ENCODE measurements at places on chromosomes 4 and X. TPM values are rescaled to one million over a fixed set of nuclear protein-coding genes. Genes with fewer than 3 reads are reported as not detected.

RGS12 gene
- 2.9 TPM for total RNA-seq

RTL5 gene
- total RNA-seq: 0.08 TPM

L1CAM gene
- total RNA-seq: 0.29 TPM

PABPC1L2B gene
- total RNA-seq: not detected

CSN1S1 gene
- not detected for total RNA-seq

PPARGC1A gene
- total RNA-seq: not detected

TCEAL4 gene
- 14.8 TPM for total RNA-seq

SERPINA7 gene
- not detected for total RNA-seq

HSD17B13 gene
- total RNA-seq: not detected

MORC4 gene
- total RNA-seq: 9.4 TPM

TRIM61 gene
- 3.4 TPM for total RNA-seq

FAM47A gene
- not detected for total RNA-seq

TDO2 gene
- total RNA-seq: 0.18 TPM

SPANXB1 gene
- not detected for total RNA-seq

LRP2BP gene
- 0.41 TPM for total RNA-seq

RNF212 gene
- 3.3 TPM for total RNA-seq

GUCY1A1 gene
- total RNA-seq: 0.04 TPM

DNA sequence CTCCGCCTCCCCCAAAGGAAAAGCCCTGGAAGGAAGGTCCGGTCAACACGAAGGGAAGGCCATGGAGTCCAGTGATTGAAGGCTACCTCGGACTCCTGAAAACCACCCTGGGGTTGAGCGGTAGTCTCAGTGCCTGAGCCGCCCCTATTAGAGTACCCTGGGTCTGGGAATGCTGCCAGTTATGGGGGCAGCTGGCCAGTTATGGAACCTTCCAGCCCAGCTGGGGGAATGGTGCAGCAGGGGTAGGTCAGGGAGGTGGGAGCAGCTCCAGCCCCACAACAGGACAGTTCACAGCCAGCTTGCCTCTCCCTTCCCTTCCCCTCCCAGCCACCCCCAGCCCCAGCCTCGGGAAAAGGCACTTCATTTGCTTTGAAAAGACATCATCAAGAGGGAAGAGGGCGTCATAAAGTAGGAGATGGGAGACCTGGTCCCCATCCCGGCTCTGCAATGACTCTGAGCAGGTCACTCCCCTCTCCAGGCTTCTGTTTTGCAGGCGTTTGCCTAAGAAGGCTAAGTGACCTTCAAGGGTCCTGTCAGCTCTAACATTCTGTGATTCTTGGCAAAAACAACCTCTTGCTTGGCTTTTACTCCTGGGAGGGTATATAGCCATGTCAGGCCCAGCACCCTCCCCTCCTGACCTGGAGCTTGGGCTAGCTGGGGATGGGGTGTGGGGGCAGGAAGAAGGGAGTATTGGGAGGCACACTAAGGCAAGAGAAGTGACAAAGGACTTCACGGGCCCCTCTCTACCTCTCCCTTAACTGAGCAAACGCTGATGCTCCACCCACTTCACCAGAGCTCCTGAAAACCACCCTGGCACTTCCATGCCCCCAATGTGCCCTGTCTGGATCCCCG, 8.0 kb downstream of the APLN start:
- DNase-seq: no peak

GRCh38 chr4:159410076-159410777, 307.3 kb downstream of the RAPGEF2 start:
- DNase-seq: no peak

DNA sequence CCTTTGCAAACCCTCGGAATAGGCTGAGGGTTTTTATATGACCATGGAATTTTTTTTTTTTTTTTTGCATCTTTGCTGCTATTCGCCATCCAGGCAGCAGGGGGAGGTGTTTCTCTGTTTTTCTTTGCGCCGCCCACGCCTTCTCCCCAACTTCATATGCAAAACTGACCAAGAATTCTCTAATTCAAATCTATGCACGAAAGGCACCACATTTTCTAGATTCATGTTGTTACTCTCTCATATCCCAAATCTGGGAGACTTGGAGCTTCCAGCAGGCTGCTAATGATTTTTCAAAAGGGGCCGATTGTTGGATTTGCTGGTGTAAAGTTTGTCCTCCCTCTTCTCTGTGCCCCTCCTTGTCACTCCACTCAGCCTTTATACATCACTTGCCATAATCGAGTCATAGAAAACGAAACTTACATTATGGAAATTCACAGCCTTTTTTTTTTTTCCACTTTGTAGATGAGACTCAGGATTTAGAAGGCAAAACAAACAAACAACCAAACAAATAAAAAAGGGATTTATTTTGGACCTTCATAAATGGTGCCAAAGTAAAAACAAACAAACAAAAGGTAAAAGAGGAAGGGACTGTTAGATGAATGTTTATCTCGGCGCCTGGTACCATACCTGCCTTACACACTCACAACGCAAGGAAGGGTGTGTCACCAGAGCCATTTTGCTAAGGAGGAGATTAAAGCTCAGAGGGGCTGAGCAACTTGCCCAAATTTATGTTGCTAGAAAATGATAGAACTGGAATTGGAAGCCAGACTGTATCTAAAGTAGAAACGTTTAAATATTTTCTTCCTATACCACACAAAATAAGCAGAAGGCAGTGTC, 29.3 kb upstream of the BOD1L1 start:
- peak; percentile 57 for DNase-seq

- DNase-seq: no peak
Observed at GRCh38 chrX:77087529-77088169, 359.5 kb upstream of the FGF16 start.

DNA sequence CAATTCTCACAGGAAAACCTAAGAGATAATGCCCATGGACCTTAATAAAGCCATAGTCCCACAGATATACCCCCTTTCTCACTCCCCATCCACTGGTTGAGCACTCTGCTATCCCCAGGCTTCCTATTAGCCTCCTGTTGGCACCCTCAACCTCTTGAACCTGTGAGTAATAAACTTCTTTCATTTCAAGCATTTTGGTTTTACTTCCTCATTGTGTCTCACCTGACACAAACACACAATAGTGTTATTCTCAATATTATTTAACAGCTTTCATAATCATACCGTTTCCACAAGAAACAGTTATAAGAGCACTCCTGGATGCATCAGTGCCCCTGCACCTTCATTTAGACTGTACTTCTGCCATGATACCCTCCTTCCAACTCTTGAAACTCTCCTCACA, 56.8 kb downstream of the TRPC5 start:
- no peak for DNase-seq

DNA sequence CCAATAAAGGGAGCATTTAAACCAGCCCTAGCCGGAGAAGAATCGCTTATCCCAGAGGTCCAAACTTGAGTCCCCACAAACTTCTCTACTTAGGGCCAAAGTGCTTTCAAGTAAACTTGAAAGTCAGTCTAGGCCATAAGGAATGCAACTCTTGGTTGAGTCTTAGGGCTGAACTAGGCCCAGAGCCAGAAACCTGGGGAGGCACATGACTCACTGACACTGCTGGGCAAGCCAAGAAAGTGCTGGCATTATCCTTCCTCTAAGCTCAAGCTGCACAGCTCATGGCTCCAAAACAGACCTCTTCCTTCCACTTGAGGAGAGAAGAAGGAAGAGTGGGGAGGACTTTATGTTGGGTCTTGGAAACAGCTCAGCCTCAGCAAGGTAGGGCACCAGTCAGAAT, 1257.3 kb upstream of the DIAPH2 start:
- DNase-seq: no peak

GRCh38 chr4:95061220-95061619, 303.5 kb downstream of the BMPR1B start:
- no peak for DNase-seq

GRCh38 chr4:6272863-6273660, 3.4 kb downstream of the WFS1 start:
- no peak for DNase-seq

- DNase-seq: no peak
Observed at GRCh38 chr4:74453037-74453635, 8.2 kb downstream of the AREG start.

GRCh38 chr4:89363786-89364185, 56.2 kb upstream of the GPRIN3 start:
- no peak for DNase-seq

DNA sequence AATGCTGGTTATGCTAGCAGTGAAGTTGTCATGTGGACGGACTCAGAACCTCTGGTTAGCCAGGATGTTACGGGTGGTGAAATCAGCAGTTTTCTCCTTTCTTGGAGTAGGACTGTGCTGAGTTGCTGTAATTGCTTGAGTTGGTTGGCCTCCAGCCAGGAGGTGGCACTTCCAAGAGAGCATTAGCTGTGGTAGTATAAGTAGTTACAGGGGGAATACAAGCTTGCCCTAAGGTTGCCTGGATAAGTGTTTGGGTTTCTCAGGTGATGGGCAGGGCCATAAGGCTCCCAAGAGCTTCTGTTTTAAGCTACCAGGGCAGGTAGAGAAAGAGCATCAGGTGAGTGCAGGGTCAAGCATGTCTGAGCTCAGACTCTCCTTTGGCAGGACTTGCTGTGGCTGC, 103.0 kb downstream of the ZNF518B start:
- no peak for DNase-seq

DNA sequence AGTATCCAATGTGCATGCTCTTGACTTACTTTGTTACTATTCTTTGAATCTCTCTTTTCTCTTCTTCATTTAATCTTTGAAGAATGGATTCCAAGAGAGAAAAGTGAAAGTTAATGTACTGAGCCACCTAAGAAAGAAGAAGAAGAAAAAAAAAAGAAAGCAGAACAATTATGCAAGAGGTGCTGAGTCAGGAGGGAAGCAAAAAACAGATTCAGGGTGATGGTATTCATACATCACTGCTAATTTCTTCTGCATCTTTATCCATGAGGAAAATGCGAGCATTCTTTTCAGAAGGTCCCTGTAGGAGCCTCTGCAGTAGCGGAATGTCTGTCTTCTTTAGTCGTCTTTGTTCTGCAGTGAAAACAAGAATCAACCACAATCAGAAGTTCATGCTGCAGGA, 43.9 kb downstream of the RASSF6 start:
- no peak for DNase-seq

GRCh38 chrX:133979641-133980230, 5.7 kb downstream of the GPC3 start:
- DNase-seq: no peak

- DNase-seq: no peak
Observed at GRCh38 chr4:38119668-38120385, 159.6 kb downstream of the PTTG2 start.

- DNase-seq: no peak
Observed at GRCh38 chrX:679291-679979, 48.8 kb downstream of the SHOX start.

DNA sequence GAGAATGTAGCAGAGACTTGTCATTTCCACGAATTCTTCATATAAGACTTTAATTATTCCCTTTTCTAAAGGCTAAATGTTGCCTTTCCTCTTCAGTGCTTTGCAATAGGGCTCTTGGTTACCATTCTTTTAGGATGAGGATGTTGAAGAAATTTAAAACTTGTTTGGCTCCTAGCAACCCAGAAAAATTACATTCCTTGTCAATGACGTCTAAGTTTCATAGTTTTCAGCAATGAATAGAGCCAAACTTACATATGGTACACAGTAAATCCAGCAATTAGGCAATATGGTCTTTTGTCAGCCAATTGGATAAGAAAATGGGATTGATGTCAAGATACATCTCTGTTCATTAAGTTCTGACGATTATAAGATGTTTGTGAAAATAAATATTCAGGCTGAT, 1639.6 kb upstream of the PCDH10 start:
- DNase-seq: no peak

GRCh38 chr4:151173871-151174270, 74.4 kb downstream of the RPS3A start:
- DNase-seq: no peak

DNA sequence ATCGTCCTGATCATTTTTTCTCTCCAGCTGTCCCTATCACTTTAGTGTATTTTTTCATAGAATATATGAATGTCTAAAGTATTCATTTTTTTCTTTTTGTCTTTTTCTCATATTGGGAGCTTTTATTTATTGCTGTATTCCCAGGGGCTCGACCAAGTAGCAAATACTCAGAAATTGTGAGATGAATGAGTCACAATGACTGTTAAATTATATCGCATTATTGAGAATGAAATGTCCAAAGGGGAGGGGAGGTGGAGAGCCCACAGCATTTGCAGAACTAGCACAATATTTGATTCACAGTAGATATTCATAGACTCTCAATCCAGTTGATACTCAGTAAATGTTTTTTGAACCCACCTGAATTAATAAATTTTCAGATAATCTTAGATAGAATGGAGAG, 543.6 kb upstream of the FAM241A start:
- no peak for DNase-seq

DNA sequence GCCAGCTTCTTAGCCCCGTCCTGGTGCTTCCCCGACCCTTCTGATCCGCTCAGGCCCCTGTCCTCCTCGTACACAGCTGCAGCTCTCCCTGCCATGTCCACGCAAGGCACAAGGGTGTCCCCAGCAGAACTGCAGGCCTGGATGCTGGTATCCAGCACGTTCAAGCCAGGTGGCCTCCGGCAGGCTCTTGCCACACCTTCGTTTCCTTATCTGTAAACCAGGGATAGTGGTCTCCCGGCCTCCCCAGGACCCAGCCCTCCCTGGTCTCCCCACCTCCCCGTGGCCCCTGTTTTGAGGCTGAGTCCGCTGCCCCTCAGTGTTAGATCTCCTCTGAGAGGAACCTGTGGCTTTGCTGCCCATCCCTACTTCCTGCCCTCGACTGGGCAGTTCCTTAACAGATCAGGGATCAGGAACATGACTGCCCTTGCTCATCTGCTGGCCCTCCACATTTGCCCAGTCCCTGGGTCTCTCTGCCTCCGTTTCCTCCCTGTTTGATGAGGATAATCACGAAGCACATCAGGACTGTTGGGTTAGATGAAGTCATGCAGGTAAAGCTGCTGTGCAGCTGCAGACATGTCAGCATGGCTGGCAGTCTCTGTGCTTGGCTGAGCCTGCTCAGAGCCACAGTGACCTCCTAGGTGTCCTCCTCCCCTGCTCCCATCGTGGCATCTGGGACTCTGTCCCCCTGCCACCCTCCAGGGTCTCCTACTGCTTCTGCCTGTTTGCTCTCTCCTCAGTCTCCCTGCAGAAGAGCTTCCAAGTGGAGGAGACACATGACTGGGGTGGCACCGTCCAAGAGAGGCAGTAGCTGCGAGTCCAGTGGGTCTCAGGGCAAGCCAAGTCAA, 32.9 kb downstream of the PIGG start:
- DNase-seq: no peak

DNA sequence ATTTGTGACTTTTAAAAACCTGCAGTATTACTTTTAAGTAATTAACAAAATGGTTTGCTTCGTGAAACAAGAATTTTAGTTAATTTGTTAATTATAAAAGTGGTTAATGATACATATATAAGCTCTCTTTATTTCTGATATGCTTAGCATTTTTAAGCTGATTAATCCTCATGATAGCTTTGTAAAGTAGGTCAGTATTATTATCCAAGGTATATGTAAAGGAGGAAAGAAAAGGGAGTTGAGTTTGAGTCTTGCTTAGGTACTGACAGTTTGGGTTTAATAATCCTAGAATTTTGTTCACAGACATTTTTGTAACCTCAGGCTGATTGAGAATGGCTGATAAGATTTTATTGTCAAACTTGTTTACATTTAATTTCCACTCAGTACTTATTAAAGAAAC, 21.8 kb downstream of the HERC3 start:
- no peak for DNase-seq

DNA sequence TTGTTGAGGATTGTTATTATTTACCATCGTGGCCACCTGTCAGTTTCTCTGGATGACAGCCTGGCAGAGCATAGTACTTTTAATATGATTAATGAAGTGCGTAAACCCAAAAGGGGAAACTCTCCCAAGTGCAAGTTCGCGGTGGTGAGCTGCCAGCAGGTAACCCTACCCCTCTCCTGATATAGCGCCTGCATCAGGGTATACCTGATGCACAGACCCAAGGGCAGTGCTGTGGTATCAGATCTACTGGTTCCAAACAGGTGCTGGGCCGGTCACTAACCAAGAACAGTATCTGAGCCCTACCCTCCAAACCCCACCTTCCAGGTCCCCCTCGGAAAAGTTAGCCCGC, 1.6 kb downstream of the RNF150 start:
- no peak for DNase-seq
